NCI-H2029 treated with DMSO at 0.1 percent for 48 hours (cell line): ENCODE measurements at places on chromosomes 13 and 19.

GRCh38 chr13:30618930-30619279, 1.2 kb downstream of the USPL1 start:
- DNase-seq = no peak

GRCh38 chr13:105074755-105075154, 1460.7 kb downstream of the EFNB2 start:
- DNase-seq = no peak

DNA sequence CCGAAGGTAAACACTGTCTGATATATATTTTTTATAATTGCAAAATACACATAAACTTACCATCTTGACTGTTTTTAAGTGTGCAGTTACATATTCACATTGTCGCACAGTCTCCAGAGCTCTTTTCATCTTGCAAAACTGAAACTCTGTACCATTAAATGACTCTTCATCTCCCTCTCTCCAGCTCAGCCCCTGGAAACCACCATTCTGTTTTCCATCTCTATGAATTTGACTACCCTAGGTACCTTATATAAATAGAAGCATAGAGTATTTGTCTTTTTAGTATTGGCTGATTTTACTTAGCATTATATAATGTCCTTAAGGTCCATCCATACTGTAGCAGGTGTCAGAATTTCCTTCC, 45.8 kb downstream of the LRCH1 start:
- DNase-seq = no peak

- DNase-seq = no peak
Measured at GRCh38 chr19:33905473-33905936, 108.8 kb downstream of the KCTD15 start.

GRCh38 chr13:34512817-34513216, 429.3 kb upstream of the NBEA start:
- DNase-seq = no peak

GRCh38 chr13:71625694-71626093, 241.3 kb downstream of the DACH1 start:
- no peak for DNase-seq

DNA sequence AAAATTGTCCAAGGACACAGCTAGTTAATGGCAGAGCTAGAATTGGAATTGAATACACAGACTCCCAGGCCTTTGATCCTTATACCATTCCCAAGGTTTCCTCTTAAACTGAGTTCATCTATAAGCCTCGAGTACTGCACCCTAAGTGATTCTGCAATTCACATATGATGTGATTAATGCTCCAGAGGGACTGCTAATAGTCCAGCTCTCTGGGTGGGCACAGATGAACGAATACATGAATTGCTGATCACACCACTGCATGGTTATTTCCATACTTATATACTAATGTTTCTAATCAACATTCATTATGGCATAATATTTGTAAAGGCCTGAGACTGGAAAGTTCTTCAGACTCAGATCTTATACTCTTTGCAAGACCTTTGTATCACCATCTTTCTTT, 101.8 kb downstream of the NUFIP1 start:
- no peak for DNase-seq

GRCh38 chr13:110415669-110416068, 108.6 kb downstream of the COL4A2 start:
- DNase-seq = no peak

- DNase-seq = no peak
Measured at GRCh38 chr13:34883396-34883795, 58.7 kb upstream of the NBEA start.

DNA sequence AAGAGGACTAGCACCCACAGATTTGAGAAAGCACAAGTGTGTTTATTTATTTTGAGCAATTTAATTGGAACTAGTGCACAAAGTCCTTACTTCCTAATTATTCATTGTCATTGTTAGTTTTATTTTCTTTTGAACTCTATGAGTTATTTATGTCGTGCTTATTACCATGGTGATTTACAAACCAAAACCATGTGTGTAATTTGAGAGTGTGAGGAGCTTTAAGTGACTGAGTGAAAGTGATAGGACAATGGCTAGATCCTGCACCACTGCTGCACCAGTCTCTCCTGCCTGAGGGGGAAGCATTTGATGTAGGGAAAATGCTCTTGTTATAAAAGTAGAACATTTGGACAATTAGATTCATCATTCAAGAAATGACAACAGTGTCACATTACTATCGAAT, 172.3 kb upstream of the KLF12 start:
- peak; percentile 0 for DNase-seq

GRCh38 chr19:46470376-46470775, 987 bp downstream of the PNMA8A start:
- no peak for DNase-seq

GRCh38 chr13:58376775-58377174, 745.2 kb downstream of the PCDH17 start:
- no peak for DNase-seq

GRCh38 chr13:51912511-51913225, 50.9 kb downstream of the CCDC70 start:
- DNase-seq = no peak
